ENCODE measurements at places on chromosomes 2 and 18. TPM values are rescaled to one million over a fixed set of nuclear protein-coding genes. Genes with fewer than 3 reads are reported as not detected.

The ANKRD53 gene
- total RNA-seq: not detected

The MC4R gene
- total RNA-seq: not detected

The LYG2 gene
- not detected for total RNA-seq

The VIT gene
- total RNA-seq: not detected

The AQP12B gene
- total RNA-seq: not detected

The IL1R1 gene
- 22.9 TPM for total RNA-seq

The UBXN2A gene
- total RNA-seq: 15.5 TPM

The UGT1A5 gene
- total RNA-seq: not detected
